ENCODE measurements at places on chromosomes 12 and 14.
A peak's percentile ranks its signal among the peaks of the same experiment; 100 is the strongest.

- DNase-seq = no peak
Measured at GRCh38 chr14:23409475-23409874, 1.4 kb upstream of the MYH6 start.

DNA sequence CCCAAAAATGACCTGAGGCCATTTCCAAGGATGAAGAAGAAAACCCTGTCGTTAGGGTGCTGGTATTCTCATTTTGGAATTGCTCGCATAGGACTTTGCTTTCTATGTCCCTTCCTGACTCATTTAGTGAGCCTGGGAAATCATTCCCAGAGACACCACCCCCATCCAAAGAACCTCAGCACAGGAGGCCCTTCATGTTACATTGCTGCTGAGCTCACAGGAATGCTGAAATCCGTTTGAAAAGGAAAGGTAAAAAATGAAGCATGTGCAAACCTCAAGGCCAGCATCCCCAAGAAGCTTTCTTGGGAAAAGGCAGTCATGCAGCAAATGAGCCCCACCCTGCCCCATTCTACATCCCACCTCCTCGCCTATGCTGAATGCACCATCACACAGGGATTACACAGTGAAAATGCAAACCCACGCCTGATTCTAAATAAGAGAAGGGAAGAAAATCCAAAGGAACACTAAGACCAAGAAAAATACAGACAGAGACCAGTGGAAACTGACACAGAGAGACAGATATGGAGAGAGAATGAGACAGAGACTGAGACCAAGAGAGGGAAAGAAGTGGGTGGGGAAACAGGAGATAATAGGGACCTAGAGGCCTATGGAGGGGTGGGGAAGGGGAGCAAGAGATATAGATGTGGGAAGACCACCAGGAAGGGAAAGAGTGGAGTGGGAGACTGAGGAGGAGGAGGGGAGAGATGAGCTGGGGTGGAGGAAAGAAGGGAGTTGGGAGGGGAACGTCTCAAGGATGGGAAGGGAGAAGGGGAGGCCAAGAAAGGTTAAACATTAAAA lies 33.5 kb downstream of the NIN start:
- DNase-seq = no peak

DNA sequence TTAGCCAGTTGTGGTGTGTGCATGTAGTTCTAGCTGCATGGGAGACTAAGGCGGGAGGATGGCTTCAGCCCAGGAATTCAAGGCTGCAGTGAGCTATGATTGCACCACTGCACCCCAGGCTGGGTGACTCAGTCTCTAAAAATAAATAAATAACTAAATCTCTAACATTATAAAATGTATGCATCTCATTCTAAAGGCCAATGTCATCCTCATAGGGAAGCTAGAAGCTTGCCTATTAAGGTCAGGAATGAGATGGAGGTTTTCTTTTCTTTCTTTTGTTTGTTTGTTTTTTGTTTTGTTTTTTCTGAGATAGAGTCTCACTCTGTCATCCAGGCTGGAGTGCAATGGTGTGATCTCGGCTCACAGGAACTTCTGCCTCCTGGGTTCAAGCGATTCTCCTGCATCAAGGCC lies 48.8 kb upstream of the PAPLN start:
- DNase-seq = no peak

GRCh38 chr14:68937471-68938270 lies 41.4 kb downstream of the ACTN1 start:
- DNase-seq = no peak

DNA sequence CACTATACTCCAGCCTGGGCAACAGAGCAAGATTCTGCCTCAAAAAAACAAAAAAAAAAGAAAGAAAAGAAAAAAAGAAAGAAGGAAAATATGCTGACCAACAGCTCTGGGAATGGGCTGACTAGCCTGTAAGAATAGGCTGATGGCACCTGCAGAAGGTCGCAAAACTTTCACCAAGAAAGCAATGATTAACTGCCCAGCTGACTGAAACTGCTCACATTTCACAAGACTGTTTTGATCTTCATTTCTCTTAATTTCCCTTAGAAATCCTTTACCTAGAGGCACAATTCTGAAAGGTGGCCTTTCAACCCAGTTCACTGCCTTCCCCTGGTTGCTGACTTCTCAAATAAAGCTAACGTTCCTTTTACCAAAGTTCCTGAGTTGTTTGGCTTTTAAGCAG lies 12.4 kb downstream of the BEST3 start:
- DNase-seq = no peak

GRCh38 chr12:3186546-3187215 lies 109.5 kb downstream of the TSPAN9 start:
- no peak for DNase-seq

DNA sequence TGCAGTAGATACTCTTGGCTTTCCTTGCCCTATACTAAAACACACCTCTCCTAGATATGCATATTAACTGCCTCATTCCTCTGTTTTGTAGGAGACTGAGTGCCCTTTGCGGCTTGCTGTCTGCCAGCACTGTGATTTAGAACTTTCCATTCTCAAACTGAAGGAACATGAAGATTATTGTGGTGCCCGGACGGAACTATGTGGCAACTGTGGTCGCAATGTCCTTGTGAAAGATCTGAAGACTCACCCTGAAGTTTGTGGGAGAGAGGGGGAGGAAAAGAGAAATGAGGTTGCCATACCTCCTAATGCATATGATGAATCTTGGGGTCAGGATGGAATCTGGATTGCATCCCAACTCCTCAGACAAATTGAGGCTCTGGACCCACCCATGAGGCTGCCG lies 15.4 kb downstream of the TRAFD1 start:
- DNase-seq = no peak

- DNase-seq = peak; percentile 96
Measured at GRCh38 chr12:45727301-45727979, 2.1 kb upstream of the ARID2 start.

- DNase-seq = no peak
Measured at GRCh38 chr14:55336691-55337090, 65.5 kb downstream of the FBXO34 start.

- DNase-seq = no peak
Measured at GRCh38 chr14:104594310-104595046, 10.1 kb downstream of the TMEM179 start.

DNA sequence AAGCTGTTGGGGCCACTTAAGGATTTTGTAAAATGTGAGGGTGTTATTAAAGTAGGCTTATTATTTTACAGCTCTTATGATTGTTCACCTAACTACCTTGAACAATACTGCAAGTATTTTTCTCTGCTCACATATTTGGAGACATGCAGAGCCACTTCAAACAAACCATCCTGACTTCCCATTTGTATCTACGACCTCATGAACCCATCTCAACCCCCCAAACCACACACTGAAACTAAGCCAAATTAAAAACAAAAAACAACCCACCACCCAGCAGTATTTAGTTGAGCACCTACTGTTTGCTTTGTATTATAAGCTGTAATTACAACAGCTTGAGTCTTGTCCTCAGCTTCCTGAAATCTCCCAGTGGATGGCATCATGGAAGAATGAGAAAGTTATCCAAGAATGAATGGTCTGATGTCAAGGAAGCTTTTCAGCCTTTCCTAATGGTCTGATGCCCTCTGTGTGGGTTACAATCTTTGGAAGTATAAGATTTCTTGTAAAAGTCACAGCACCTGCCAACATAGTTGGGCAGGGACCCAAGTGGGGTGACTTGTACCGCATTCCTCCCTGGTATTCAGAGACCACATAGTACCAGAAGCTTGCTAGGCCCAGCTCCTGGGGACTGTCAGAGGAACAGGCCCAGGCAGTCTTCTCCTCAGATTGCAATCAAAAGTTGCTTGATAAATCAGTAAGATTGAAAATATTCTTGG lies 416.6 kb downstream of the ZFP36L1 start:
- DNase-seq = no peak

- DNase-seq = no peak
Measured at GRCh38 chr14:70685474-70686197, 43.9 kb downstream of the TTC9 start.

- DNase-seq = no peak
Measured at GRCh38 chr14:26276757-26277156, 321.1 kb downstream of the NOVA1 start.
